Progenitor cell of endocrine pancreas (in vitro differentiated cells): ENCODE measurements at places on chromosomes 6 and 20. TPM values are rescaled to one million over a fixed set of nuclear protein-coding genes. Genes with fewer than 3 reads are reported as not detected.

DNA sequence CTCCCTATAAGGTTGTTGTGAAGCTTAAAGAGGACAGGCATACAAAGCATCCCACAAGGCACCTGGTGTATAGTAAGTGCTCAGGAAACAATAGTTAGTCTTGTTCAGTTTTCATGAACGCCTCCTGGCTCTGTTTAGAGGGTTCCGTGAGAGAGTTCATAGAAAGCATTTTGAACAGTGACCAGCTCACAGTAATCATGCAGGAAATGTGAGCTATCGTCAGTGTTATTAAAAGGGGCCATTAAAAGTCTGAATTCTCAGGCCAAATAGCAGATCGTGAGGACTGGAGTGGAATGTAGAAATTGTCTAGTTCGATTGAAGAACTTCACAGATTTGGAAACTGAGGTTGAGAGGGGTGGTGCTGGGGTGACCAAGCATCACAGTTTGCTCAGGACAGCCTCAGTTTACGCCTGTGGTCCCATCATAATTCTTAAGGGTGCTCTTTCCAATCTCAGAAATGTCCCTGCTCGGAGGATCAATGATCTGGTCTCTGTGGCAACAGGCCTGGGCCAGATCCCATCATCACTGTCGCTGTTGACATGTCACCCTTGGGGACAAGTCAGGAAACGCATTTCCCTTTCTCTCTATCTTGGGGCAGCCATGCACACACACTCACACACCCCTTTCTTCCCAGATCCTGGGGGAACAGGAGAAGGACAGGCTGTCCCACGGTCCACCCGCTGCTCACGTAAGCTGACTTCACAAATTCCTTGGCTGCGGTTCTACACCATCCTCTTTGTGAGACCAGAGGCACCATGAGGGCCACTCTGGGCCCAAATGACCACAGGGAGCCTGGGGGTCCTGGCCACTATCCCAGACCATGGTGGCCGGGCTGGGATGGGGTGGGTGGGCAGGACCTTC is 7.2 kb downstream of the TGM2 start:
- DNase-seq = no peak

- DNase-seq = no peak
Measured at GRCh38 chr6:16901782-16902181, 140.5 kb upstream of the ATXN1 start.

Gene AIF1
- total RNA-seq = 1.7 and 3.1 TPM in 2 replicates

Gene OTOR
- not detected in 2 replicates for total RNA-seq

Gene RSPO3
- total RNA-seq = 0.36 and 0.43 TPM in 2 replicates

Gene GOPC
- total RNA-seq = 45.3 and 48.8 TPM in 2 replicates
